AG20443 (cell line): ENCODE measurements at places on chromosomes 13 and 19.
A peak's percentile ranks its signal among the peaks of the same experiment; 100 is the strongest.

DNA sequence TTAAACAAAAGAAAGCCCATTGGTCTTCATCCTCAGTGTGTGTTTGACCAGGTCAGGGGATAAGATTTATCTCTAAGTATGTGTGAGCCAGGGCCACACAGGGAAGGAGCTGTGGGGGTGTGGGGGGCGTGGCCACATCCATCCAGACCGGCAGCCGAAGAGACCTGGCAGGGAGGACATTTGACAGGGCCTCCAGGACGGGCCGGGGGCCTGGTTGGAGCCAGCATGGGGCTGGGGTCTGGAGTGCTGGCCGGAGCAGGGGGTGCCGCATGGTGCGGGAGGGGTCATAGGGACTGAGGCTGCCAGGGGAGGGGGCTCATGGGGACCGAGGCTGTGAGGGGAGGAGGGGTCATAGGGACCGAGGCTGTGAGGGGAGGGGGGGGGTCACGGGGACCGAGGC is 20.4 kb upstream of the GNA15 start:
- DNase-seq = no peak

GRCh38 chr13:100815476-100816046 is 141.0 kb upstream of the TMTC4 start:
- DNase-seq = no peak

GRCh38 chr19:13437919-13438618 is 68.2 kb downstream of the CACNA1A start:
- DNase-seq = no peak

GRCh38 chr13:42113478-42113877 is 65.0 kb downstream of the DGKH start:
- DNase-seq = no peak

DNA sequence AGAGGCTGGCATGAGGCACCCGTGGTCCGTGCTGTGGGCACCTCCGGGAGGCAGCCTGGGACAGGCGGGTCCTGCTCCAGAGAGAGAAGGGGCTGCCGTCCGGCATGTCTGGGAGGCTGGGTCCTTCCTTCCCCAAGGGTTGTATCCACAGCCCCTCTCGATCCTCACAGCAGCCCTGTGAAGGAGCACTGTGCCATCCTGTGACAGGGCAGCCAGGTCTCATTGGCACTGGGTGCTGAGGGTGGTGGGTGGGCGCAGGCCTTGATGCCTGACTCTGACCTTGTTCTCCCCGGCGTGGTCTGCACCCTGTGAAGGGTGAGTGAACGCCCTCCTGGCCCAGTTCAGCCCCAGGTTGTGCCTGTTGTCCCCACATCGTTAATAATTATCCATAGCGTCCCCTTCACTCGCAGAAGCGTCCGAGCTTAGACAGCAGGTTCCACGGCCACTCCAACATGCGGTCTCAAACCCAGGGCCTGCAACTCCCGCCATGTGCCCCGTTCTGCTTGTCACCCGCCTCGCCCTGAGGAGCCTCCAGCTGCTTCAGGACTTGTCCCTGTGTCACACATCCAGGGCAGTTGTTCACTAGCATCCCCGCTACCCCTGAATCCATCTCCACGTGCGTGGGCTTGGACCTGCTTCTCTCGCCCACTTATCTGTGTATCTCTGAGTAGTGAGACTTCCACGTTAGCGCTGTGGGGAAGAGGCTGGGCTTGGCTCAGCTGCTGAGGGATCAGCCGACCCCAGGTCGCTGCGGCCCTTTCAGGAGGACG is 10.6 kb downstream of the ATP11A start:
- DNase-seq = no peak

- DNase-seq = peak; percentile 77
Measured at GRCh38 chr19:4557971-4558941, 1.2 kb downstream of the SEMA6B start.
